Stimulated activated naive B cell treated with anti-CD40 and anti-IgM and Interleukin-4, amounts not matched to agents 10 μg/mL and 1 μg/mL and 100 μg/mL, for 72 hours (primary cell): ENCODE measurements at places on chromosomes 3 and 15.
A peak's percentile ranks its signal among the peaks of the same experiment; 100 is the strongest.

DNA sequence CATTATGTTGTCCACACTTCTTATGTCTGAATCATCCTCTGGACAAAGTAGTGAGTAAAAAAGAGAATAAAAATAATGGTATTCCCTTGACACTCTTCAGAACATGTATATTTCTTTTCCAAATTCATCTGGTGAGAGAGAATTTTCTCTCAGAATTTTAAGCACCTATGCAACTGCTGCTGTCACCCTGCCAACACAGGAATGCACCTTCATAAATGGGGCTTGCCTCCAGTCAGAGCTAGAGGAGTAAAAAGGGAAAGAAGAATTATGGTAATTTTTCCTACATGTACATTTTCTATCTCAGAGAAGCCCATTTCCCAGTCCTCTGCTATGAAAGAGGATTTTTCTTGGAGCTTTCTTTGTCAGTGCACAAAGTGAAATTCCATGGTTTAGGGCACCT is 92.2 kb upstream of the ALCAM start:
- H3K36me3 ChIP-seq, result no peaks in the 10 kb centered on the region
- peaks cover 4% of the 10 kb centered on the region for H3K4me1 ChIP-seq
- DNase-seq, result no peak
- H3K4me3 ChIP-seq, result no peak overlapping the region
- H3K27me3 ChIP-seq, result peaks cover 5% of the 10 kb centered on the region

GRCh38 chr3:16441371-16441875 is 72.1 kb downstream of the RFTN1 start:
- no peak overlapping the region for H3K4me3 ChIP-seq
- H3K27me3 ChIP-seq, result no peaks in the 10 kb centered on the region
- H3K27ac ChIP-seq, result peak overlapping the region; percentile 81
- peaks cover 36% of the 10 kb centered on the region for H3K4me1 ChIP-seq

DNA sequence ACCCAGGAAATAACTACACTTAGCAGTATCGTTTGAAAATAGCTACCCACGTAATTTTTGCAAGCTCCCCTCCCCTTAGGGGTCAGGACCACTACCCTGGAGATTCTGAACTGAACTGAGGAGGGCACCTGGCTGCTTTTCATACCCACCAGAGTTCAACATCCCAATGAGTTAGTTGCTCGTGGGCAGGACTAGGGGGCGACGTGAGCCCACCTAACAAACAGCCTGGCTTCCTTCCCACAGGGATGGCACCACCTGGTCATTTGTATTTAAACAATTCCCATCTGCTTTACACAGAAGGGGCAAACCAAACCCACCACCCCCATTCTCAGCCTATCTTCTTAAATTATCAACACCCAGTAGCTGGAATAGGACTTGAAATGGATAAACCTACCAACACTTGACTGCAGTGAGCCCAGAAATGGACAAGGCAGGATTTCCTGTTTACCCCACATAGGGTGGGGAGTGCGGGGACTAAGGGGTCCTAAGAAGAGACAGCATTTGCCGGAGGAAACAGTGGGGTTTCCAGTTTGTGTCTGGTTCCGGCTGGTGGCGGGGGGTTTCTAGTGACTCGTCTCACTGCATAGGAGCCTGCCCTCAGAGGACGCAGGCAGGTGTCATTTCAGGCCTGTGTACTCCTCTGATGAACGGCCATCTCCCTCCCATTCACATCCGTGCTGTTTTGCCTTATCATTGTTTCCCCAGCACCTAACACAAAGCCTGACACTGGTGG is 11.6 kb upstream of the VGLL4 start:
- DNase-seq, result no peak
- H3K36me3 ChIP-seq, result no peaks in the 10 kb centered on the region
- no peak overlapping the region for H3K4me3 ChIP-seq
- peaks cover 4% of the 10 kb centered on the region for H3K27me3 ChIP-seq

- no peaks in the 10 kb centered on the region for H3K27me3 ChIP-seq
- H3K4me1 ChIP-seq, result peaks cover 8% of the 10 kb centered on the region
Measured at GRCh38 chr3:81776643-81777042, 15.2 kb upstream of the GBE1 start.

DNA sequence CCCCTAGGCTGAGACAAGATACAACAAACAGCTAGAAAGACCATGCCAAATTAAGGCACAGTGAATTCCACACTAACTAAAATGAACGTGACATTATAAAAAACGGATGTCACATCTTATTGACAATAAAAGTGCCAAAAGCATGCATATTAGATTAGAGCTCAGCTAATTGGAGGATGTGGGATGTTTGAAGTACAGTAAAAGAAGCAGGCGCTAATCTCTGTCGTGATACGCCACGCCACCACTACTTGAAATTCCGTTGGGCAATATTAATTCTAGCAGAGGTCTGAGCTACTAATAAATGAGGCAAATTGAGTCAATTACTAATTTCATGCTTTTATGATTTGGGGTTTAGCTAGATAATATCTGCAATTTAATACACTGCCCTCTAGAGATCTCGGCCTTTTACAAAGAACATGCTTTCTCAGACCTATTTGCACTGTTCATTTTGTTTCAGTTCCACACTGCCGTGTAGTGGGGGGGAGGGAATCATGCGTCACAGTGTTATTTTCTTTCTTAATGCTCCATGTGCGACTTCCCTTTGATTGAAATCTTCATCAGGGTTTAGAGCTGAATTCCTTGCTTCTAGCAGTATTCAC is 52.9 kb upstream of the ROBO2 start:
- no peaks in the 10 kb centered on the region for H3K36me3 ChIP-seq
- no peak overlapping the region for H3K27ac ChIP-seq
- H3K27me3 ChIP-seq, result no peaks in the 10 kb centered on the region
- no peak overlapping the region for H3K4me3 ChIP-seq
- no peak for DNase-seq
- H3K4me1 ChIP-seq, result no peaks in the 10 kb centered on the region
